ENCODE measurements at places on chromosomes 16 and 17.

GRCh38 chr16:86299882-86300610, 210.3 kb upstream of the FOXF1 start:
- no peak for DNase-seq

- no peak for DNase-seq
These were observed 62.2 kb downstream of the FBXL20 start for GRCh38 chr17:39339272-39339671.

GRCh38 chr17:49508061-49508865, 13.2 kb downstream of the NGFR start:
- DNase-seq = no peak

DNA sequence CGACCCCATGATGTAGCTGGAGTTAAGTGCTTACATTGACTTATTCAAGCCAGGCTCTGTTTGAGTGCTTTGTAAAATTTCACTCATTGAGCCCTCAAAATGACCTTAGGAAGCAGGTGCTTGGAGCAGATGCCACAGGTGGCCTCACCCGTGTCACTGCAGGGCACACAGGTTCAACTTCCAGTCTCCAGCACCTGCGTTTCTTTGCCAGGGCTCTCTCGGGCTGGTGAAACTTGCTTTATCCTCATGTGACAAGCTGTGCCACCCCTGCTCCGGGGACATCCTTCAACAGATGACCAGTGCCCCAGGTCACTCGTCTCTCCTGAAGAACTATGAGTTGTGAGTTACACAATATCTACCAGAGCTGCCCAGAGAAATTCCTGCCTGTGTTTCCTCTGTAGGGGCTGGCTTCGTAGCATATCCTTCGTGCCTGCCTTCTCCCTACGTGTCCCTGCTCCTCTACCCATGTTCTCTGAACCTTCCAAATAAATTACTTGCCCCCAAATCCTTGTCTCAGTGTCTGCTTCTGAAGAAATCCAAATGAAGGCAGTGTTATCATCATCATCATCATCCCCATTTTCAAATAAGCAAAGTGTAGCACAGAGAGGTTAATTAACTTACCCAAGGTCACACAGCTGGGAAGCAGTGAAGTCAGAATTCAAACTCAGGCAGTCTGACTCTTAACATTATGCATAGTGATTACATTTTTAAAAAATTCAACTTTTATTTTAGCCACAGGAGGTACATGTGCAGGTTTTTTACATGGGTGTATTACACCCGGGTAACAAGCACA, 352.5 kb downstream of the NPIPA8 start:
- DNase-seq = no peak

GRCh38 chr17:60864708-60865005, 187.0 kb downstream of the BCAS3 start:
- no peak for DNase-seq

DNA sequence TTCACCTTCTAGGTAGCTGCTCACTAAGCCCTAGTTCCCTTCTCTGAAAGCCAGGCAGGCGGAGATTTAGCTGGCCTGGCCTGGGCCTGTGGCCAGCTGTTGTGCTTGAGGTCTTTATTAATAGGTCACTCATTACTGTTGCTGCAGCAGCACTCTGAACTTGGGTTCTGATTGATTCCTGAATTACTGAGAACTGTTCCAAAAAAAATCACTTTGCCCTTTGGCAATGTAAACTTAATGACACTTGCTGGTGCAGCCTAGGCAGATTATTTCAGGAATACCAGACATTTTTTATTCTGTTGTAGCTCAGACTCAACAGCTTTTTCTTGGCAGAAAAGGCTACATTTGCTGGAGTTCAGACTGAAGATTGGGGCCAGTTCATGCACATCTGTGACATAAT, 2.7 kb downstream of the TOM1L1 start:
- peak; percentile 90 for DNase-seq

- no peak for DNase-seq
These were observed 6.7 kb upstream of the CMIP start for GRCh38 chr16:81437865-81438264.

DNA sequence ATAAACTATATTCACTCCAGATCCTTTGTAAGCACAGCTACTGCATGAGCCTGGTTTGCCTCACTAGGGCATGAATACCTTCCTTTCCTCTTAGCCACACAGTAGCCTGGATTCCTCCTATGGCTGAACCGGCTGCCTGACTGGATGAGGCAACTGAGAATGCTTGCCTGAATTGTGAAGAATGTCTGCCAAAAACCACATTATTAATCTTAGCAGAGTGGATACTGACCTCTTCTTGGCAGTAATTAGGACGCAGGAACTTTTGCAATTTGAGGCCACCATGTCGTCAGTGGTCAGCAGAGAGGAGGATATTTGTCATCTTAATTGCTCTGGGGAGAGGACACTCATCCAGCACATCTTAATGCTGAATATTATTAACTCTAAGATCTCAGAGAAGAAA, 651.8 kb upstream of the GOT2 start:
- DNase-seq = peak; percentile 30

DNA sequence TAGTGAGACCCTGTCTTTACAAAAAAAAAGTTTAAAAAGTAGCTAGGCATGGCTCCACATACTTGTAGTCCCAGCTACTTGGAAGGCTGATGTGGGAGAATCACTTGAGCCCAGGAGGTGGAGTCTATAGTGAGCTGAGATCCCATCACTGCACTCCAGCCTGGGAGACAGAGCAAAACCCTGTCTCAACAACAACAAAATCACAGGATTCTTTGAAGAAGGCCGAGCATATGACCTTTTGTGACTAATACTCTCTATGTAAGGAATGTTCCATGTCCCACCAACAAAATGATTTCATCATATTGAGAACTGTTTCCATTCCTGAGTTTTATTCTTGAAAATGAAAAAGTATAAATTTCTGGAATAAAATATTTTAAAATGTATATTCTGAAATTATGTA, 58.9 kb upstream of the EFCAB3 start:
- no peak for DNase-seq

GRCh38 chr17:76547183-76547641, 7.4 kb downstream of the PRCD start:
- peak; percentile 36 for DNase-seq

DNA sequence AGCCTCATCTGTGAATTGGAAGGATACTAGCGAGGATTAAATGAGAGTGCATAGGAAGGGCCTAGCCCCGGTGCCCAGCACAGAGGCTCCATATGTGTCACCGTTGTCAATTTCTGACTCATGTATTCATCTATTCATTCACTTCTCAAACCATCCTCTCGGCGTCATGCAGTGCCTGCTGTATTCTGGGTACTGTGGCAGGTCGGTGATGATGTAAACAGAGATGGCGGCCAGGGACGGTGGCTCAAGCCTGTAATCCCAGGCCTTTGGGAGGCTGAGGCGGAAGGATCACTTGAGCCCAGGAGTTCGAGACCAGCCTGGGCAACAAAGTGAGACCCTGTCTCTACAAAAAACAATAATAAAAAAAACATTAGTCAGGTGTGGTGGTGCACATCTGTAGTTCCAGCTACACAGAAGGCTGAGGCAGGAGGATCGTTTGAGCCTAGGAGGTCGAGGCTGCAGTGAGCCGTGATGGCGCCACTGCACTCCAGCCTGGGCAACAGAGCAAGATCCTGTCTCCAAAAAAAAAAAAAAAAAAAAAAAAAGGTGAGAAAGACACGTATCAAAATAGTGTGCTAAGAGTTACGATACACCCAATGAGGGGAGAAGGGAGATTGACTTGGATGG, 4.3 kb upstream of the PPP1R1B start:
- no peak for DNase-seq

- no peak for DNase-seq
These were observed 302.1 kb downstream of the HAPSTR1 start for GRCh38 chr16:9393591-9393990.

DNA sequence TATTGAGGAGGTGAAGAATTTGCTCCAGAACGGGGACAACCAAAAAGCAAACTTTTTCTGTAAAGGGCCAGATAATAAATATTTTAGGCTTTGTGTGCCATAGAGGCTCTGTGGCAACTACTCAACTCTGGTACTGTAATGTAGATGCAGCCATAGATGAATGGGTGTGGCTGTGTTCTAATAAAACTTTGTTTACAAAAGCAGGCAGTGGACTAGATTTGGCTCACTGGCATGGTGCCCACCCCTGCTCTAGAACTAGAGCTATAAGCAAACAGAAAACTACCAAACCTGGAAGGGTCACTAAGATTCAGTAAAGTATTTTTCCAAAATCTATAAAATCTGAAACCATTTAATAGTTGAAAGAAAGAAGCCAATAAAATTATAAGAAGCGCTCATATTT, 24.6 kb upstream of the SMURF2 start:
- DNase-seq = no peak

GRCh38 chr17:2796164-2797125, at the start of gene RAP1GAP2:
RAP1GAP2 (plus strand) TSS chr17:2796438; CDS start chr17:2796528, 90 bp downstream.
- DNase-seq = no peak

DNA sequence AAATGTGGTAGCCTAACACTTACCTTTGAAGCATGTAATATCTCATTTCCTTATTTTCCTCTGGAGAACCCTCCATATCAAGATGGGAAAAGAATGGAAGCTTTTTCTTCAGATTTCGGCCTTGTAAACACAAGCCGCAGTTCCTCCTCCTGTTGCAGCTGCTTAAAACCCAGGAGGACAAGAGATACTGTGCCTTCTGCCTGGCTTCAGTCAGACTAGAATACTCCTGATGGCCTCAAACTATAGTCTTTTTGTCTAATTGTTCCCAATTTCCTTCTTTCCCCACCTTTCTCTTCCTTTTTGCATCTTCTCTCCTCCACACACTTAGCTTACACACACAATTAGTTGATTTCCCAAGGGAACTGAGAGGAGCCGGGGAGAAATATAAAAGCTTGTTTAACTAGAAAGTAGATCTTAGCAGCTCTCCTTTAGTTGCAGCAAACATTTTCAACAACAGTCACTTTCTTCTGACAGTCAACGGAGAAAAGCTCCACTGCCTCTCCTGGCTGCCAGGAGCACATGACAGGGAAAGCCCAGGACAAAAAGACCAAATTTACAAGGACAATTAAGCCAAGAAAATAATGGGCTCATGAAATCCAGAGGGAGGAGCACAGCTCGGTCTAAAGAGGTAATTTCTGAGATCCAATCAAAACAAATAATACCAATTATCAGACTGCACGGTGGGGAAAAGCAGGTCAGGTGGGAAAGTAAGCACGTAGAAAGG, 76.4 kb upstream of the C17orf78 start:
- no peak for DNase-seq

DNA sequence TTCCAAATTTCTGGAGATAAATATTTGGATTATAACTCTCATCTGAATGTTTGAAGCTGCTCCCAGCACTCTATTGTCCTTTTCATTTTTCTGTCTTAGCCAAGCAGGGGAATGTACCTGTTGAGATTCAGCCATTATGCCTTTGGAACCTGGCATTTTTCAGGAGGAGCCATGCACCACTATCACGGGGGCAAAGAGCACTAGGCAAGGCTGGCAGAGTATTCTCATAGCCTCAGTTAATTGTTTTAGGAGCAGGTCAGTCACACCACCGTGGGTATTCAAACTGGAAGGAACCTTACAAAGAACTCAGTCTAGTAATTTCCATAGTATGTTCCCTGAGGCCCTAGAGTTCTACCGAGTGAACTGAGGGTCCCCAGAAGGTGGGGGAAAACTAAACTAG, 348.9 kb downstream of the TMEM114 start:
- no peak for DNase-seq

DNA sequence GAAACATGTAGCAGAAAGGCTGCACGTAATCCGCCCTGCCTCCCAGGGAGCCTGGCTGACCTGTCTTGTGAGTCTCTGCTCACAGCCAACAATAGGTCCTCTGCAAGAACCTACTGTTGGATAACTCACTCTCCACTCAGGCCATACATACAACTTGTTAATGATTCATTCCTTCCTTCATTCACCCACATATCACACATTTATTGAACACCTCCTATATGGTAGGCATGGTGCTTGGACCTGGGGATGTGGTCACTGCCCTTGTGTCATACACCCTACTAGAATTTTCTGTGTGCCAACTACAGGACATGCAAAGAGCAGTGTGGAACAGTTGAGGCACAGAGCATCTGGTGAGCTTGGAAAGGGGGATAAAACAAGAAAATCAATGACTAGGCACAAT, 28.1 kb upstream of the HNF1B start:
- DNase-seq = no peak

DNA sequence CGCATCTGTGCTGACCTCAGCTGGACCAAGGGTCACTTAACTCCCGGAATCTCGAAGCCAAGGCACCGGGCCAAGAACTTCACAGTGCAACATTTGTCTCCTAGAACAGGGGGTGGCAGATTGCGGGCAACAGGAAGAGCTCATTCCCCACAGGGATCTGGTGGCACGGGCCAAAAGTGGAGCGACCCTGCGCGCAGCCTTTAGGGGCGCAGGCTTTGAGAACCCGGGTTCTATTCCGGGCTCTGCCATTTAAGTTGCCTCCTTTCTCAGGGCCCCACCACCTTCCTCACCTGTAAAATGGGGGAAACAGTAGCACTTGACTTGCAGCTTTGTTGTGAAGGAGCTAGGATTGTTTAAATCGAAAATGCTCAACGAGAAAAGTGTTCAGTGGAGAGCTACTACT, 651 bp downstream of the SHMT1 start:
- DNase-seq = peak; percentile 70

DNA sequence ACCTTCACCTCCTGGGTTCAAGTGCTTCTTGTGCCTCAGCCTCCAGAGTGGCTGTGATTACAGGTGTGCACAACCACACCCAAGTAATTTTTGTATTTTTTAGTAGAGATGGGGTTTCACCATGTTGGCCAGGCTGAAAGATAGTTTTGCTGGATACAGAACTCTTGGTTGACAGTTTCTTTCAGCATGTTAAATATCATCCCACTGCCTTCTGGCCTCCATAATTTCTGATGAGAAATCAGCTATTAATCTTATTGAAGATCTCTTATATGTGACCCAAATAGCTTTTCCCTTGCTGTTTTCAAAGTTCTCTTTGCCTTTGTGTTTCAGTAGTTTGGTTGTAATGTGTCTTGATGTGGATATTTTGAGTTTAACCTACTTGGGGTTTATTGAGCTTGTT, 50.3 kb upstream of the BRD7 start:
- DNase-seq = no peak

DNA sequence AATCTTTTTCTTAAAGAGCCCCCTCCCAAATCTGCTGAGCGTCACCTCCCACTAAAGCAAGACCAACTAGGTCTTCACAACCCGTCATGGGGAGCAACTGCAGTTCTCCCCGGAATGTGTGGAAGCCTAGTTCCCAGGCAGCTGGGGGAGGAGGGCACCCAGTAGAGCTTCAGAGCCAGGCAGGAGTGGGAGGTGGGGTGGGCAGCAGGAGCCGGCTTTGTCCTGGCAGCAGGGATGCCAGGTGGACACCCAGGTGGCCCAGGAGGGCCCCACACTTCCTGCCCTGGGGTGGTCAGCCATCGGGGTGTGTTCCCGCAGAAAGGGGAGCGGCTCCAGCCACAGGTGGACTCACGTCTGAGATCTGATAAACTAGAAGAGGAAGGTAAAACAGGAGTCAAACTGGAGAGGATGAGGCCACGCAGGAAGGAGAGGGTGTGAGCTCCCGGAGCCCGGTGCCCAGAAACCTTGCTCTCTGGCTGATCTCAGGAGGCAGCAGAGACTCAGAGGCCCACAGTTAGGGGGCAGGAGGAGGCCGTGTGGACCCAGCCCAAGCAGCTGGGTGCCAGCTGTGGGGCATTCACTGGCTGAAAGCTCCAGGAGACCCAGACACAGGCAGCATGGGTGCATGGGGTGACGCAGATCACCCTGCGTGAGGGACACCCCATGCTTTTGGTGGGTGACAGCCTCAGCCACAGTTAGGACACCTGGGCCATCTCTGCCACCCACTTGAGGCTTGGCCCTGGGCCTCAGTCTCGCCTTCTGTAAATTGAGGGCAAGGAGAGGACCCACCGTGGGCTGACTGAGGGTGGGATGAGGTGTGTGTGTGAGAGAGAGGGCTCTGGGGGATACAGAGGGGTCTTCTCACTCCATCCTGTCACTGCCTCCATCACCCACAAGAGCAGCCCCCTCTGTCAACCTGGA, 260.8 kb upstream of the TNRC6C start:
- DNase-seq = no peak

Data from kidney glomerular epithelial cell (primary cell).